ENCODE measurements at places on chromosomes 6 and 20.

GRCh38 chr6:105791583-105792318, 294.4 kb upstream of the PRDM1 start:
- DNase-seq = no peak

- no peak for DNase-seq
These were observed 226.7 kb downstream of the LMBRD1 start for GRCh38 chr6:69570106-69570505.

GRCh38 chr6:79993911-79994309, 10.5 kb upstream of the TTK start:
- DNase-seq = no peak

DNA sequence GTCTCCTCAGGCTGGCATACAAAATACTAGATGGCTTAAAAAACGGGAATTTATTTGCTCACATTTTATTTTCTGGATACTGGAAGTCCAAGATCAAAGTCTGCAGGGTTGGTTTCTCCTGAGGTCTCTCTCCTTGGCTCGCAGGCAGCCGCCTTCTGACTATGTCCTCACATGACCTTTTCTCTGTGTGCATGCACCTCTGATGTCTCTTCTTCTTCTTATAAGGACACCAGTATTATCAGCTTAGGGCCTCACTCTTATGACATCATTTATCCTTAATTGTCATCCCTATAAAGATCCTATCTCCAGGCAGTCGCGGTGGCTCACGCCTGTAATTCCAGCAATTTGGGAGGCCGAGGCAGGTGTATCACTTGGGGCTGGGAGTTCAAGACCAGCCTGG, 9.3 kb upstream of the TRIM27 start:
- DNase-seq = no peak

GRCh38 chr6:34151321-34152041, 5.6 kb upstream of the GRM4 start:
- no peak for DNase-seq

GRCh38 chr6:27720607-27721580, 191.3 kb downstream of the OR2B2 start:
- peak; percentile 75 for DNase-seq

All from iPS DF 6.9 (cell line).